Kidney epithelial cell (primary cell): ENCODE measurements at places on chromosomes 13 and 19. TPM values are rescaled to one million over a fixed set of nuclear protein-coding genes. Genes with fewer than 3 reads are reported as not detected.

DNA sequence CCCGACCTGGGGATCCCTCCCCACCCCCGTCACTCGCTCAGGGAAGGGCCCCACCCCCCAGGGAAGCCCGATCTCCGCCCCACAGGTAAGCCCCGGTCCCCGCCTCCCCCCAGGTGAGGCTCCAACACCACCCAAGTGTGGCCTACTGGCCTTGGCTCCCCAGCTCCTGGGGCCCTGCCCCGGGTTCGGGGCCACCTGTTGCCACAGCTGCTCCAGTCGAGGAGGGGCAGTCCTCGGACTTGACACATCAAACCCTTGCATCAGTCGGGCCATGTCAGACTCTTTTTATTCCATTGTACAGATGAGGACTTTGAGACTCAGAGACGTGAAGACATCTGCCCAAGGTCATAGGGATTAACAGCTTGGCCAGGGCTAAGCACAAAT, 512 bp downstream of the CC2D1A start:
- DNase-seq = no peak

- DNase-seq = no peak
Measured at GRCh38 chr13:39788102-39788501, 132.6 kb downstream of the COG6 start.

DNA sequence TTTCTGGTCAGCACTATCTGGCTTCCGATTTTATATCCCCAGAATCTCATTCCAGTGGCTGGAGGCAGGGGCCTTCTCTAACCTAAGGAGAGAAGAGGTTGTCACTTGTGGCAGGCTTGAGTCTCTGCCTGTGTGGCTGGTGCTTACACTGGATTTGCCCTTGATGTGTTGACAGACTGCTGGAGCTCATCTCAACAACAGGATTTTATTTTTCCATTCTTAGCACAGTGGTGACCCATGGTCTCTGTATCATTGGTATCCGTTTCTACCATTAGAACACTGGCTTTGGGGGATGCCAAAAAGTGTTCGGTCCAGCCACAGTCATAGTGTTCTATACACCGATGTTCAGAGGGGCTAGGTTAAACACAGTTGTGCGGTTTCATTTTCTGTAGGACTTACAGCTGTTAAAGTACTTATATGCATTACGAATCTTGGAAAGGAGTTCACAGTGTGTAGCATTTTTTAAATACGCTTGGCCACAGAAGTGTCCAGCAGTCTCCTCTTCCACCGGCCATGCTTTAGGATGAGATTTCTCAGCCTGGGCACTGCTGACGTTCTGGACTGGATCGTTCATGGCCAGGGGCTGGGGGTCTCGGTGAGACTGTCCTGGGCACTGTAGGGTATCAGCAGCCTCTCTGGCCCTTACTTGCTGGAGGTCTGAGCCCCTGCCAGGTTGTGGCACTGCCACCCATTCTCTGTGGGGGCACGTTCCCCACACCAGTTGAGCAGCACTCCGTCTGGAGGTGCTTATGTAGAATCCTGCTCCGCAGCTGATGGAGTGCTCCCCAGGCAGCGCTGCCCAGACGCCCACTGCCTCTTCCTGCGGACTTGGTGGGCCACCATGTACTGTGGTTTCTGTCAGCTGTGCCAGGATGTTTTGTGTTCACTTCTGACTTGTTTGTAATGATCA, 41.4 kb upstream of the TEX29 start:
- DNase-seq = no peak

DNA sequence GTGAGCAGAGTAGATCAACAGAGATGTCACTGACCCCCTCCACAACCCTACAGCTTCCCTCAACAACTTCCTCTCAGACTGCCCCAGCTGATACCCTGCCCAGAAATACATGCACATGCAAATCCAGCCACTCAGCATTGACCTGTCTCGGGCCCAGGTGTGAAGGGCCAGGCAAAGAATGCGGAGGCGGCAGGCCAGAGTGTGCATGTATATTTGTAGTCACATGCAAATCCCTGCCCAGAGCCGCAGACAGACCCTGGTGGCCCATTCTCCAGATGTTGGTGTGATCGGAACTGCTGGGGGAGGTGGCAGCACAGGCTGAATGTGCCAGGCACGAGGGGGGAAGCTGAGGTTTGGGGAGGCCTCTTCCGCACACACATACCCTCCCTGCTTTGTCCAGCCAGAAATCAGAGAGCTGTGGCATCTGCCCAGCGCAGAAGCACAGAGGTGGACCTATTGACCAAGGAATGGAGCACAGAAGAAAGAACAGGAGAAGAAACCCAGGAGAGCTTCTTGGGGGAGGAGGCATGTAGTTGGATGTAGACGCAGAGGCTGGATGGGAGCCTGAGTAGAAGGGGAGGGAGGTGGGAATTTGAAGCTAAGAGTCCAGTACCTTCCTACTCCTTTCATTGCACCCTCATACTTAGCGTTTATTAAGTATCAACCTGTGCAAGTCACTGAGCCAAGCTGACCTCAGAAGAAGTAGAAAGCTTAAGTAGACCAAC, 14.4 kb downstream of the MEF2B start:
- DNase-seq = no peak

DNA sequence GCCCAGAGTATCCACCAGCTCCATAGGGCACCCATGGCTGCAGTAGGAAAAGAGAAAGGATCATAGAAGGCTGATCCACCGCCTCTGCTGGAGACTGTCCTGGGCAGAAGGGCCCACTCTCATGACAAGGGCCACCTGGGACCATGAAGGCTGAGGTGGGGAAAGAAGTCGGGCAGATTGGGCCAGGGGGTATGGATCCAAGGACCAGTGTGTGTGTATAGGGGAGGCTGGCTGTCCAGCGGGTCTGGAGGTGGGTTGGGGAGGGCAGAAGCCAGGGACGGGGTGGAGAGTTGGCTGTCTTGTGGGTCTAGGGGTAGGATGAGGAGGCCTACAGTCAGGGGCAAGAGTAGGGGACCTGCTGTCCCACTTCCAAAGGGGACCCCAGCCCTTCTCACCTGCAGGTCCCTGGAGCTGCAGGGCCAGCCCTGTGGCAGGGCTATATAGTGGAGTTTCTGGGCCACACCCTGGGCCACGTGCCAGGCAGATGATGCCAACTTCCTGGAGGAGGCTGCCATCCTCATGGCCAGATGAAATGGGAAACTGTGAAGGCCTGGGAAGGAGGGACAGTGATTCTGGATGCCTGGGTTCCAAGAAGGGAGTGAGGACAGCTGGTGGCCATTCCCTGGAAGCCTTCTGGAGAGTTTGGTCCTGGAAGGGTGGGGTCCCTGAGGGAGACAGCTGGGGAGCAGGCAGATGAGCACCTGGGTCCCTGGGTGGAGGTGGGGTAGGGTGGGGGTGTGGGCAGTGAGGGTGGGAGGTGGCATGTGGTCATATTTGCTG, at the start of gene FCGBP:
Gene FCGBP, minus strand, starts transcription at position 51 of the 780 bp plus-strand sequence.
- DNase-seq = no peak

DNA sequence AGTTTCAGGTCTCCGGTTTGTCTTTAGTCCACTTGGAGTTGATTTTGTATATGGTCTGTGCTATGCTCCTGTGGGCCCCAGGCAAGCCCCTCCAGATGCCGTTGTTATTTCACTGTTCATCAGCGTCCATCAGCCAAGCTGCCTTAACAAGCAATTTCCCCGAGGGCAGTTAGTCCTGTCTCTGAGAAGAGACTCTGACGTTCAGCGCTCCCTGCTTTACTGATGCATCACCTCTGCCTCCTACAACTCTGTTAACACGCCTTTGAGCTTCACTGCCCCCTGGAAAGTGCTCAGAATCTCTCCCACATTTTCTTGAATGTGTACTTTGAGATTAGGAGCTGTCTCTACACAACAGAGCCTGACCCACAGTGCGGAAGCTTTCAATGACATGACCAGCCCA, 41.8 kb upstream of the UBAC2 start:
- no peak for DNase-seq

GRCh38 chr19:53958168-53958571, 4.6 kb upstream of the CACNG8 start:
- no peak for DNase-seq

DNA sequence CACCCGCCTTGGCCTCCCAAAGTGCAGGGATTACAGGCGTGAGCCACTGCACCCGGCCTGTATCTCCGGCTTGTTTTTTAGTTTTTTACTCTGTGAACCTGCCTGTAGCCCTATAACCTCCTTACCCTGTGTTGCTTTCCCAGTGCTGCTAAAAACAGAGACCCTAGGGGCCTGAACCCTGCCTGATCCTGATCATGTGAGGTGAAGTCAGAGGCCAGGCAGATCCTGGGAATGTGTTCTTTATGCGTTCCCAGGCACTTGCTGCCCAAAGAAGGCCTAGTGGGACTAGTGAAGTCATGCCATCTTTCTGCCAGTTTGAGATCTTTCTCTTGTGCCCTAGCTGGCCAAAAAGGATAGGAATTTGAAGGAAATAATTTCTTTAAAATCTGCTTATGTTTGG, 4.6 kb downstream of the UBA2 start:
- DNase-seq = no peak

DNA sequence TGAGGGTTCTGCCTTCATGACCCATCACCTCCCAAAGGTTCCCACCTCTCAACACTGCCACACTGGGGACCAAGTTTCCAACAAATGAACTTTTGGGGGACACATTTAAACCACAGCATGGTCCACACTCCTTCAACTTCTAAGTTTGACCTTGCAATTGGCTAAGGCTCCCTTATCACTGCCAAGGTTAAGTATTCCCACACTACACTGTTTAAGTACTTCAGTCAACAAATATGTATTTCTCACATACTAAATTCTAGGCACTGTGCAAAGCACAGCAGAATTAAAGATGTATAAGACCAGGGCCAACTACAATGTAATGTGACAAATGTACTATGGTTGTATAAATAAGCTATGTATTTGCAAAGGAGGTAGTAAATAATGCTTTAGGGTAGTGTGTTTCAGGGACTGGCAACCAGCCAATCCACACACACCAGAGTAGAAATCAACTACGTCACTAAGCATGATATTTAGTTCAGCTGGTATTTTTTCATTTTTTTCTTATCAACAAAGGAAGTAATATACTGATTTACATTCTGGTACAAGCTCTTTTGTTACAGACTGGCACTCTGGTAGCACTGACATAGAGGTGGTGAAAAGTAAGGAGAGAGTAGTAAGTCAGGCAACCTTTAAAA, 12.2 kb downstream of the NUFIP1 start:
- no peak for DNase-seq

GRCh38 chr19:18906605-18907519, 10.9 kb upstream of the CERS1 start:
- no peak for DNase-seq

- DNase-seq = no peak
Measured at GRCh38 chr13:77696006-77696878, 1.2 kb upstream of the SLAIN1 start.

DNA sequence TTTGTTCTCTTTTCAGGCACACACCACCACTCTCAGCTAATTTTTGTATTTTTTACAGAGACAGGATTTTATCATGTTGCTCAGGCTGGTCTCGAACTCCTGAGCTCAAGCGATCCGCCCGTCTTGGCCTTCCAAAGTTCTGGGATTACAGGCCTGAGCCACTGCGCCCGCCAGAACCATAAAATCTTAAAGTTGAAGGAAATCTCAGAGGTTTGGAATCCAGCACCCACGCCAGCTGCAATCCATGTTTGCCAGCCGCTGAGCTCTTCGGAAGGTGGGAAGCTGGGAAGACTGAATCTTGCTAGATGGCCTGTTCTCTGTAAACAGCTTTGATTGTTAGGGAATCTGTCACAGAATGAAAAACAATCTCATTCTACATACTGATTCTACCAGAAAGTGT, 38.5 kb downstream of the SPATA13 start:
- no peak for DNase-seq

GRCh38 chr19:18194554-18195238, 1.7 kb downstream of the MPV17L2 start:
- DNase-seq = no peak

DNA sequence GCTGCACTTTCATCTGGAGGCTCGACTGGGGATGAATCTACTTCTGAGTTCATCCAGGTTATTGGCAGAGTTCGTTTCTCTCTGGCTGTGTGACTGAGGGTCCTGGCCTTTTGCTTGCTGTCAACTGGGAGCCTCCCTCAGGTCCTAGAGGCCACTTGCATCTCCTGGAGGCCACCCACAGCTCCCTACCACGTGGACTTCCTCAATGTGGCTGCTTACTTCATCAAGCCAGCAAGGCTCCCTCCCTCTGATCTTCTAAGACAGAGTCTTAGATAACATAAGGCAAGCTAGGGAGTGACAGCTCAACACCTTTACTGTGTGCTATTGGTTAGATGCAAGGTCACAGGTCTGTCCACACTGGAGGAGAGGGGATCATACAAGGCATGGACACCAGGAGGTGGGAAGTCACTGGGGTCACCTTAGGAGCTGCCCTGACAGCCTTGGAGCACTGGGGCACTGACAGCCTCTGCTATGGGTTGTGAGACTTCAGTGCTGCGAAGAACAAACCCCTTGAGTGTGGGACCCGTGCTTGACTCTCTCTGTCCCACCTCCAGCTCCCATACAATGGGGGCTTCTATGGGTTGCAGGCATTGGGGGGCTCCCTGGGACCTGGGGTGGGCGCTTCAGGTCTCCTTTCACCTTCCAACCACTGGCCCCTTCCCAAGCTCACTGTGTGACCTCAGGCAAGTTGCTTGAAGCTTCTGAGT, 5.3 kb downstream of the FAM187B start:
- DNase-seq = no peak

- DNase-seq = no peak
Measured at GRCh38 chr19:3867971-3868769, 668 bp downstream of the ZFR2 start.

DNA sequence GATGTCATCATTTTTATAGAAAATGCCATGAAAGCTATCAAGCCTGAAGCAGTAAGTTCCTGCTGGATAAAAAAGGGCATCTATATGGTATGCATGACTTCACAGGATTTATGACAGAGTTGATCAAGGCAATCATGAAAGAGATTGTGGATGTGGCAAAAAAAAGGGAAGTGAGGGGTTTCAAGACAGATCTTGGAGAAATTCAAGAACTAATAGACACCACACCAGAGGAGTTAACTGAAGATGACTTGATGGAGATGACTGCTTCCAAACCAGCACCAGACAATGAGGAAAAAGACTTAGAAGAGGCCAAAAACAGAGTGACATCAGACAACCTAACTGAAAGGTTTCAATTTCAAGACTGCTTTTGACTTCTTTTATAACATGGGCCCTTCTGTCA, 691.1 kb upstream of the SLC10A2 start:
- no peak for DNase-seq

GRCh38 chr19:17943274-17944221, 10.7 kb downstream of the CCDC124 start:
- DNase-seq = no peak

GRCh38 chr19:7916103-7916954, 1.7 kb downstream of the TGFBR3L start:
- no peak for DNase-seq

DNA sequence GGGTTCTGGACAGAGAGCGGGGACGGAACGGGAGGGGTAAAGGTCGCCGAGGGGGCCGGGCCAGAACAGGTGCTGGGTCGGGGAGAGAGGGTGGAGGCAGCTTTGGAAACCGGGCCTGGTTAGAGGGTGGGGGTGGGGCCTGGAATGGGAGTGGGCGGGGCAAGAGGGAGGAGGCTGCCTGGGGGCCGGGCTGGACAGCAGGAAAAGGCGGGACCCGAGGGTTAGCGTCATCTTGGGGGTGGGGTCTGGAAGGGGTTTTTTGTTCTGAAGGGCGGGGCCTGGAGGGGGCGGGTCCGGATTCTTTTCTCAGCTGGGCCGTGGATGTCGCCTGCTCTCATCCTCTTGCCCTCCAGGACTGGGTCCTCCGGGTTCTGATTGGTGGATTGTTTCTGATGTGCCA, 4.3 kb upstream of the ZNF813 start:
- no peak for DNase-seq

Gene OR7D2
- 0.41 TPM in 1 of 2 replicates, not detected in the other for total RNA-seq

Gene CRB3
- total RNA-seq = 84.5 and 87.8 TPM in 2 replicates

Gene JOSD2
- 26.7 and 26.8 TPM in 2 replicates for total RNA-seq

Gene PNMA8B
- 1.8 and 2.1 TPM in 2 replicates for total RNA-seq

Gene NCR1
- total RNA-seq = not detected in 2 replicates
